ENCODE measurements at places on chromosomes 4 and X.
A peak's percentile ranks its signal among the peaks of the same experiment; 100 is the strongest.

DNA sequence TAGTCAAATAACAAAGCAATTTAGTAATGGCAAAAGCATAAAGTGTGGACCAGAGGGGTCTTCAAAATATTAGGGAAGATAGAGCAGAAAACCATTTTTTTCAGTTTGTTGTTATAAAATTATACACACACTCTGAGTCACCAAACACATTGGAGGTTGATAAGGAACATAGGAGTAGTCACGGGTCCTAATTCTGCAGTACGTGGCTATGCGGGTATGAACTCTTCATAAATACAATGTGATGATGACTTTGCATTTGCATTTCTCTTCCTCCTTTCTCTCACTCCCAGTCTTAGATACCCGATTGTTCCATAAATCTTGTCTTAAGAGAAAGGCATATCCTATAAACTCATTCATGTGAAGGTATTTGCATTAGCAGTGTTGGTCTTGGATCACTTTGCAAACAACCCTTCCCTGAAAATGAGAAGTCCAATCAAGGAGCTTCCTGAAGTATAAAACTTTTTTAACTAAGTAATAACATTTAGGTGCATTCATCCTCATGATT lies 223.6 kb downstream of the PALLD start:
- DNase-seq: no peak

DNA sequence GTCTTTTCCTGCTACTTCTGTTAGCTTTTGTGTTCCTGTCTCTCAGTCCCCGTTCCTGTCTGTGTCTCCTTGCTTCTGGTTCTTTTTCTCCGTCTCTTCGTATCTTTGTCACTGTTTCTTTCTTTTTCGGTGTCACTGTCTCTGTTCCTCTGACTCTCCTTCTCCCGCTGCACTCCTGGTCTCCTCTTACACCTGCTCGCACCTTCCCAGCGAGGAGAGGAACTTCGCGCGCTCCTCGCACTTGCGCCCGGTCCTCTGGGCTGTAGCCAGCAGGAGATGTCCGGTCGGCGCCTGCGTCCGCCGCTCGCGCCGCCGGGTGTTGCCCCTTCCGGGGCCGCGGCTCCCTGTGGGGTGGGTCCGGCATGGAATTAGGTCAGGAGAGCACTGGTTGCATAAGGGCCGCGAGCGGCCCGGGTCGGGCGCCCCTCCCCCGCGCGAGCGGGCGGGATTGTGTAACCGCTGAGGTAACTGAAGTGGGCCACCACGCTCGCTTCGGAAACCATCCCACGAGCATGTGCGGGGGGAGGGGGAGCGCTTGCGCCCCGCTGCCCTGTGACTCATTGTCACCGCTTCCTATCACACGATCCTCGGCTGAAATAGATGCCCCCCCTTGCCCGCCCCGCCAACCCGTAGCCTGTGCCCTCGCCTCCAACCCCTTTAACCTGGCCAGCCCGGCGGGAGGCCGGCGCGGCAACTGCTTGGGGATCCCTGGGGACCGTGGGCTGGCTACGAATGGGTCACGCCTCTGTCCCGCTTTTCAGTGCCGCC lies 1.6 kb downstream of the LONRF3 start:
- DNase-seq: no peak

DNA sequence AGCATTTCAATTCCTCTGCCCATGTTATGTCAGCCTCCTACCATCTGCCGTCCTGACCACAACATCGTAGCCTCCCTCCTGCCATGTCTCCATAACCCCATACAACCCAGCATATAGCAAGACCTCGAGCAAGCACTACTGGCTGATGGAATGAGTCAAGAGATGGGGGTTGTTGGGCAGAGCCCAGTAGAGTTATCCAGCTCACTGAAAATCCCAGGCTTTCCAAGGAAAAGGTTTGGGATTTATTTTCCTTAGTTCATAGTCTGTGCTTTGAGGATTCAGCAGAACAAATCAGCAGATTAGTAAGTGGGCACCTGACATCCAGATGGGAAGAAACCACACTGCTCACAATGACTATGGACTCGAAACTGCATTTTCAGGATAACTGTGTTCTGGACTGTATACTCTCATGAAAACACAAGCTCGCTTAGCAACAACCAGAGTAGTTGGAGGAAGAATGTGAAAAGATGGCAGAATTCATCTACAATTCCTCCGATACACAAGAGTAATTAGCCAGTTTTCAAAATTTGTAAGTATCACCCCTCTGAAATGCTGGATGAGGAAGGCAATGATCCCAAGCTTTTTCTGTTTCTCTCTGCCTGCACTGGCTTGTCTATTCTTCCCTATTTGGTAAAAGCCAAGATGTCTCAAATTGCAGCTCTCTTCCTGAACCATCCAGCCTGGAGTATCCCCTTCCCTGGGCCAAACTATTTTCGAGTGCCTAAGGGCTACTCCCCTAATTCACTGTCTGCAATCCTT lies 186.2 kb upstream of the TBL1X start:
- no peak for DNase-seq

- no peak for DNase-seq
These were observed 14.7 kb downstream of the WDR1 start for GRCh38 chr4:10101671-10102473.

DNA sequence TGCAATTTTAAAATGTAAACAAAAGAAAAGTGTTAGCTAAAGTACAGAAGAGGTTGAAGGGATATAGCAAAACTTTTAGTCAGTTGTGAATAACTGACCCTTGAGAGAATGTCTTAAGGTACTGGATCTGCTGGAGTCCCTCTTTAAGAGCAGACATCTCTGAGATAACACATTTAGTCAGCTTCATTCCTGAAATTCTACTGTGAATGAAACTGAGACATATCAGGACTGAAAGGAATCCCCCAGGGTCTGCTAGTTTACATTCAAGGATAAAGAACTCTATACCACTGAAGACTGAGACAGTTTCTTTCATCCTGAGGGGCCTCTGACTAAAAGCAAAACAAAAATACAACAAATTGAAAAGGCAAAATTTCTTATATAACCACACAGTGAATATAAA lies 54.4 kb downstream of the PGRMC1 start:
- no peak for DNase-seq

- no peak for DNase-seq
These were observed 299.9 kb downstream of the UNC5C start for GRCh38 chr4:95248720-95249425.

- no peak for DNase-seq
These were observed 88.9 kb downstream of the RS1 start for GRCh38 chrX:18582910-18583493.

DNA sequence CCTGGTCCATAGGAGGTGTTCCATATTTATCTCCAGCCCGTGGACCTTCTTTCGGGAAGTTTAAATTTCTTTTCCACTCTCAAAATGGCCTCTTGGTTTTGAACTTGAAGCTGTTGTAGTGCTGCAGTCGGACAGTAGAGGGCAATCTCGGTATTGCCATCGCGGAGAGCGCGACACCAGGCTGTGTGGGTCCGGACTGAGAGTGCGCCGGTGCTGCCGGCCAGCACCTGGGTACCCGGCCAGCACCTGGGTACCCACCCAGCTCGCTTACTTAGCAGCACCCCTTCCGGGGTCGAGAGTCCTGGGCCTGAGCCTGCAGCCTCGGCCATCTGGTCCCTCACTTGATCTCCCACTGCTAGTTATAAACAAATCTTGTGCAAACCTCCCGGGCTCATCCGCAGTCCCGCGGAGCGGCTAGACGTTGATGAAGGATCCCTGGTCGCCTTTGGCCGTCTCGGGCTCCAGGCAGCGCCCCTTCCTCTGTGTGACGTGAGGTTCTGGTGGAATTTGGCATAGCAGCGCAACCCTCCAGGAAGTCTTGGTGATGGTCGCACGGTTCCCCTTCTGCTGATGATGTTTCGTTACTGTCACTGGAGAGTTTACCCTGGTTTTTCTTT lies 18.0 kb downstream of the FAM9A start:
- DNase-seq: no peak

- no peak for DNase-seq
These were observed 206.5 kb downstream of the PCDH10 start for GRCh38 chr4:133355633-133356032.

GRCh38 chr4:169167957-169168858 lies 102.5 kb downstream of the SH3RF1 start:
- no peak for DNase-seq

GRCh38 chr4:132614682-132615081 lies 534.4 kb upstream of the PCDH10 start:
- DNase-seq: no peak

- no peak for DNase-seq
These were observed 166.7 kb downstream of the SH3KBP1 start for GRCh38 chrX:19720661-19721060.

DNA sequence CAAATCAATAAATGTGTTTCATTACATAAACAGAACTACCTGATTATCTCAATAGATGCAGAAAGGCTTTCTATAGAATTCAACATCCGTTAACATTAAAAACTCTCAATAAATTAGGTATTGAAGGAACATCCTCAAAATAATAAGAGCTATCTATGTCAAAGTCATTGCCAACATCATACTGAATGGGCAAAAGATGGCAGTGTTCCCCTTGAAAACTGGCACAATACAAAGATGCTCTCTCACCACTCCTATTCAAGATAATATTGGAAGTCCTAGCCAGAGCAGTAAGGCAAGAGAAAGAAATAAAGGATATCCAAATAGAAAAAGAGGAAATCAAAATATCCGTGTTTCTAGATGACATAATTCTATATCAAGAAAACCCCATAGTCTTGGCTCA lies 466.4 kb downstream of the MAGEE1 start:
- no peak for DNase-seq

- DNase-seq: no peak
These were observed 489.2 kb upstream of the CTSO start for GRCh38 chr4:156442912-156443311.

- DNase-seq: peak; percentile 20
These were observed 77.3 kb upstream of the NOCT start for GRCh38 chr4:138938366-138938690.

GRCh38 chr4:75513526-75514130 lies 575 bp downstream of the RCHY1 start:
- DNase-seq: no peak

DNA sequence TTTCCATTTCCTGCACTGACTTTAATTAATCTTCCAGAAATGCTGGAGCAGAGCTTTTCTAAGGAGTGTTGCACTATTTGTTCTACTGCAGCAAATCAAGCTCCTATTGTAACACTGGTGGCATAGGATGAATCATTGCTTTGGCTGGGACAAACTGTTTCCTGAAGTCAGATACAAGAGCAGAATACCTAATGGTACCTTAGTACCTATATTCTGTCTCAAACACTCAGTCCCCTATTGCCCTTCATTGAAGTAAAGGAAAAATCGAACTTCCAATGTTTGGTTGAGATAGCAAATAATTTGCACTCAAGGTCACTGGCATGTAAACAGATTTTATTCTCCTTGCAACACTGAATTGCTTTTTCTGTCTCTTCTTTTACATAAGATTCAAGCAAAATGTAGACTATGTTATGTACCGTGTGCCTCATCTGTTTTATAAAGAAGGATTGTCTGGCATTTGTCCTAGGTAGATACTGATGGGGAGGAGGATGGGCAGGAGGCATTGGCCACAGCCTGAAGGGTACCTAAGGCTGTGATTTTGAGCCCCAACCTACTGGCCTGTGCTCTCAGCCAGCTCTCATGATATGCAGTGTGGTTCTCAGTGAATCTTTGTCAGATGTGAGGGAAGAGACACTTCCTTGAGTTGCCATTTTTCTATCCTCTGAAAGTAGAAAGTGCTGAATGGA lies 141.6 kb downstream of the AASDH start:
- no peak for DNase-seq

- DNase-seq: no peak
These were observed 78.1 kb upstream of the TNIP3 start for GRCh38 chr4:121242188-121242750.

GRCh38 chrX:153868576-153869472 lies 17.1 kb downstream of the L1CAM start:
- DNase-seq: no peak

GRCh38 chrX:140672840-140673731 lies 36.5 kb upstream of the LINC00632 start:
- no peak for DNase-seq

DNA sequence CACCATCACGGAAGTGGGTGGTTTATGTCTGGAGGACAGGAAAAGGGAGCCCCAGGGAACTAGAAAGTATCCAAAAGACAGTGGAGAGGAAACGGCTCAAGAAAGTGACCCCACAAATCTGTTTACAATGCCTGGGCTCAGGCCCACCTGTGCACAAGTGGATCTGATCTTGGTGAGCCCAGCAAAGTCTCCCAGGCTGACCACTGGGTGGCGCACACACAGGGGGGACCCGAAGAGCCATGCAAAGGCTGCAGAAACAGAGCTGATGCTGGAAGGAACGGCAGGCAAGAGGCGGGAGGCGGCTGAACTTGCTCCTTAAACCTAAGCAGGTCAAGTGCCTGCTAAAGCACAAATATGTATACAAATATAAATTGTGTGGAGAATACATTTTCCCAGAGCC lies 9.6 kb downstream of the HAUS7 start:
- DNase-seq: no peak

DNA sequence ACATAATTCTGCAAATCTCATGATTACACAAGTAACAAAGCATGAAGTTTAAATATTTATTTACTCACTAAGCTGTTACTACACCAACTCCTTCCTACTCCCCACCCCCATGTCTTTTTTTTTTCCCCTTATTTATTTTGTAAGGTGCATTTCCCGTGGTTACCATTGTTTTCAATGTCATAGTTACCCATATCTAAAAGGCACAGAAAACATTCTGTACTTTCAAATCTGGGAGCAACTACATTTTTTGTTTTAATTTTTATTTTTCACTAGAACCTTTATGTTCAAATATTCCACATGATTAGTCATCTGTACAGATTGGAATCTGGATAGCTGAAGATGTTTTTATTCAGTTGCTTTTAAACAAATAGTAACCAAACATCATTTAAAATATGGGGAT lies 62.8 kb downstream of the PPP3CA start:
- no peak for DNase-seq

GRCh38 chr4:148238811-148239493 lies 203.3 kb downstream of the NR3C2 start:
- DNase-seq: no peak

GRCh38 chr4:58191109-58191508 lies 1080.9 kb upstream of the IGFBP7 start:
- DNase-seq: no peak

GRCh38 chr4:1509366-1509765 lies 103.1 kb upstream of the NKX1-1 start:
- no peak for DNase-seq
